Right ventricle myocardium superior (tissue), 1 donor: ENCODE measurements at places on chromosomes 6 and 20.

- no peak for DNase-seq
These were observed 118.9 kb downstream of the QKI start for GRCh38 chr6:163533443-163533842.

DNA sequence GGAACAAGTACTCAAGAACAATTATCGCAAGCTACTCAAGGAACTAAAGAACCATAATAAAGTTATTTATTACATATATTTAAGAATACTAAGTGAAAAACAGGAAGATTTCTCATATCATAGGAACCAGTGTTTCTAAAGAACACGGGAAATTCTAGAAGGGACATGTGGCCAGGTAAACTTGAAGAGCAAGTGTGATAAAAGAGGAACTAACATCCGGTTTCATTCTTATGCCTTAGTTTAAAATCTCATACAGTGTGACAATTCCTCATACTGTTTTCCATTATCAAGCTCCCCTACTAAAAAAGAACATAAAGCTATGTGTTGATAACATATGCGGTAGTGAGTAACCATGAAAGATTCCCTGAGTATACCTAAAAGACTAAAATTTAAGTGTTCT is 163.5 kb upstream of the SHLD1 start:
- DNase-seq = no peak

- DNase-seq = no peak
These were observed 41.1 kb downstream of the LRP11 start for GRCh38 chr6:149823013-149823412.

DNA sequence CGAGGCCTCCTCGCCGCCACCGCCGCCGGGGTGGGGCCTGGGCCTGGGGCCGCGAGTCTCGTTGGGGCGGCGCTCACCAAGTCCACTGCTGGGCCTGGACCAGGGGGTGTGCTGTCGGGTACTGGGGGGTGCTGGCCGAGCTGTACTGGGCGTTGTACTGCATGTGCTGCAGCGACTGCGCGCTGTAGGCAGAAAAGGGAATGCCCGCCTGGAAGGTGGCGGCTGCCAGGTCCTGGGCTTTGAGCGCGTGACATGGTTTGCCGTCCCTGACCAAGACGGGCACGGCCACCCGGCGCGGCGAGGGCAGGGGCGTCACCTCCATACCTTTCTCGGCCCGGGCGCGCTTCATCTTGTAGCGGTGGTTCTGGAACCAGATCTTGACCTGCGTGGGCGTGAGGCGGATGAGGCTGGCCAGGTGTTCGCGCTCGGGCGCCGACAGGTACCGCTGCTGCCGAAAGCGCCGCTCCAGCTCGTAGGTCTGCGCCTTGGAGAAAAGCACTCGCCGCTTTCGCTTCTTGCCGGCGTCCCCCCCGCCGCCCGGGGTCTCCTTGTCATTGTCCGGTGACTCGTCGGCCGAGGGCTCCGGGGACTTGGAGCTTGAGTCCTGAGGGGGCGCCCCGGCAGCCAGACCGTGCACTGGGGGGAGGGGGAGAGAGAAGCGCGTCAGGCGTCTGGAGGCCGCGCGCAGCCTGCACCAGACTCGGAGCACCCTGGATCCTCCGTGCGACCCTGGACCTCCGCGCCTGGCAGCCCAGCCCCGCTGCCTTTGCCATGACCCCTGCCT is 1.8 kb downstream of the NKX2-2 start:
- DNase-seq = no peak

DNA sequence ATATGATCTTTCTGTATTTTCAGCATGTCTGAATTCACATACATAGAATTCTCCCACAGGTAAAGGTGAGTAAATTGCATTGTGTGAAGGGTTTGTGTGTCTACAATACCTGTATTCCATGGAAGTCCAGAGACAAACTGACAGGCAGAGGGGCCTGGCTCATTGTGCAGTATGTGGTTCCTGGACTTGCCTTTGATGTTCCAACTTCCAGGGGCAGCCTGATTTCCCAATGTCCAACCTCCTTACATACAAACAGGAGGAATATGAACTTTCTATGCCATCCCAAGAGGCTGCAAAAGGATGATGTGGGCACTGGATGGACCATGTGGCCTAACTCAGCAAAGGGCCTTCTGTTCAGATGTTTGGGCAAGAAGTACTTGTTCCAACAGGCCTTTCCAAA is 58.5 kb downstream of the LYRM4 start:
- DNase-seq = no peak

DNA sequence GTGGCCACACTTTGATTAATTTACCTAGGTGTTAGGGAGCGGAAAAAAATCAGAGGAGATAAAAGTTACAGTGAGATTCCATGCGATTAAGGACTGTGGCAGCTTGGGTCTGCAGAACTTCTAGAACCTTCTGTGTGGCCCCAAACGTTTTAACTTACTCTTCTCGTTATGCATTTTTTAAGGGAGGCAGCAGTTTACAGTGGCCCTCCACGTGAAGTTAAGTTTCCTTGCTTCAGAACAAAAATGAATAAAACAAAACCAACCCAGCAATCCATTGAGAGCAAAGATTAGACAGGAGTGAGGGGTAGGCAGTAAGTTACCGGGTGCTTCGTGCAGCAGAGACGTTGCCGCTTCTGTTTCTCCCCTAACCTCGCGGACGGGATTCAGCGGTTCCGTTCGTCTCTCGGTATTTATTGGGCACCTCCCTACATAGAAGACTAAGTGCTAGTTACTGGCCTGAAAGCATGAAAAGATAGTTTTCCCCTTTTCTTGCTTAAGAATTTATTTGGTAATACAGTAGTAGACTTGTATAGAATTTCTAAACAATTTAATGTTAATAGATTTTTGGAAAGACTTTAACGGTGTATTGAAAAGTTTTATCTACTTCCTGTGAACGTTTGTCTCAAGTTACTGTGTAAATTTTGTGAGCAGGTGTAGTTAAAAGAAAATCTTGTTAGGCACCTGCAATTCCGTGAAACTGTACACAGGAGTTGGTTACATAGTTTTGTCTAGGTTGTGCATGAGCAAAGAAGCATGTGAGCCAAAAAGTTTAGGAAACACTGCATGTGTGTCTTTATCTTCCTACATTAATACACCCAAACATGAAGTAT is 1.1 kb downstream of the BAG2 start:
- no peak for DNase-seq

GRCh38 chr20:37328149-37328945 is 17.6 kb upstream of the SRC start:
- no peak for DNase-seq

- DNase-seq = no peak
These were observed 96.4 kb upstream of the MRPS10 start for GRCh38 chr6:42313941-42314570.

DNA sequence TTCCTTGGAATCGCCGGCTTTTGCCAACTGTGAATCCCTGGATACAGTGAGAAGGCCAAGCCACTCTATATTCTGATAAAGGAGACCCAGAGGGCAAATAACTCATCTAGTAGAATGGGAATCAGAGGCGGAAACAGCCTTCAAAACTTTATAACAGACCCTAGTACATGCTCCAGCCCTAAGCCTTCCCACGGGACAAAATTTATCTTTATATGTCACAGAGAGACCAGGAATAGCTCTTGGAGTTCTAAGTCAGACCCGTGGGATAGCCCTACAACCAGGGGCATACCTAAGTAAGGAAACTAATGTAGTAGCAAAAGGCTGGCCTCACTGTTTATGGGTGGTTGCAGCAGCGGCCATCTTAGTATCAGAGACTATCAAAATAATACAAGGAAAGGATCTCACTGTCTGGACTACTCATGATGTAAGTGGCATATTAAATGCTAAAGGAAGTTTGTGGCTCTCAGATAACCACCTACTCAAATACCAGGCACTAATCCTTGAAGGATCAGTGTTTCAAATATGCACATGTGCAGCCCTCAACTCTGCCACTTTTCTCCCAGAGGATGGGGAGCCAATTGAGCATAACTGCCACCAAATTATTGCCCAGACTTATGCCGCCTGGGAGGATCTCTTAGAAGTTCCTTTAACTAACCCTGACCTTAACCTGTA is 29.5 kb downstream of the CEP85L start:
- DNase-seq = no peak

GRCh38 chr20:38870733-38871559 is 55.3 kb upstream of the FAM83D start:
- no peak for DNase-seq

- no peak for DNase-seq
These were observed 24.7 kb upstream of the ASXL1 start for GRCh38 chr20:32333181-32333987.

DNA sequence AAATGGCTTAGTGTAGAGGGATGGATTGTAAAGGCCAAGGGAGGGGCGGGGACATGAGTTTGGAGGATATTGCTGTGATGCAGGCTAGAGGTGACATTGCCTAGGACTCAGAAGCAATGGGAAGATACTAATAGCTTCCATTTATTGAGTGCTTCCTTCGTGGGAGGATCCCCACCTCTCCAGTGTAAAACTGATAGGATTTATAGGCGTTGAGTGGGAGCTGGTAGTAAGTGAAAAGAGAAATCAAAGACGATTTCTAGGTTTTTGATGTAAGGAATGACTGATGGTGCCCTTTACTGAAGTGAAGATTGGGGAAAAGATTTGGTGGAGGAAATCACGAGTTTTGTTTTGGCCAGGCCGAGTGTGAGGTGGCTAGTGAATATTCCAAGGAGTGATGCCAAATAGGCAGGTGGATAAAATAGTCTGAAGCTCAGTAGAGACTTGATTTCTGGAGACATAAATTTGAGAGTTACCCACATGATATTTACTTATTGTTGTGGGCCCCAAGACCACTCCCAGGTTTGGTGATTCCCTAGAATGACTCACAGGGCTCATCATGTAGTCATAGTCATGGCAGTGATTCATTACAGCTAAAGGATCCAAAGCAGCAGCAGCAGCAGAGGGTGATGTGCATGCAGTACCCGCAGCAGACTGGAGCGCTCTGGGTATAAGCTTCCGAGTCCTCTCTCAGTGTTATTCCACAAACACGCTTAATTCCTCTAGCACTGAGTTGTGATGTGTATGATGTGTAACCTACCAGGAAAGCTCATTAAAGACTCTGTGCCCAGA is 10.2 kb downstream of the RPRD1B start:
- DNase-seq = no peak

- no peak for DNase-seq
These were observed 59.2 kb upstream of the CD93 start for GRCh38 chr20:23145281-23145700.

- no peak for DNase-seq
These were observed 43.9 kb downstream of the TRPC4AP start for GRCh38 chr20:35048739-35049138.

DNA sequence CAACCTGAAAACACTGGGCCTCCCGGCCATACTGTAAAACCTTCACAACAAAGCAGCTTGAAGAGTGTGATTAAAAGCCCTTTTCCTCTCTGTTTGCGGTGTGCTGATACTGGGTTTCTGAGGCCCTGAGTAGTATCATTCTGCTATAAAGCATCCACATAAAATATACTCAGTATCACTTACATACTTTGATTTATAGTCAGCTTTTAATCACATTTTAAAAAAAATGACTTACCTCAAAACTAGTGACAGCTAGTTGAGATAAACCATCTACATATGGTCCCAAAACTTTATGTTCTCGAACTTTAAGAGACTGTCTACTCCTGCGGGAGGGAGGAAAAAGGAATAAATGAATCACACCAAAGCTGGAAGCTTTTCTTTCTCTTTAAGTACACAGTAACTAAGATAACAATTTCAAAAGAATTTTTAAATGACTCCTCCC is 135.7 kb downstream of the KIF13A start:
- no peak for DNase-seq

DNA sequence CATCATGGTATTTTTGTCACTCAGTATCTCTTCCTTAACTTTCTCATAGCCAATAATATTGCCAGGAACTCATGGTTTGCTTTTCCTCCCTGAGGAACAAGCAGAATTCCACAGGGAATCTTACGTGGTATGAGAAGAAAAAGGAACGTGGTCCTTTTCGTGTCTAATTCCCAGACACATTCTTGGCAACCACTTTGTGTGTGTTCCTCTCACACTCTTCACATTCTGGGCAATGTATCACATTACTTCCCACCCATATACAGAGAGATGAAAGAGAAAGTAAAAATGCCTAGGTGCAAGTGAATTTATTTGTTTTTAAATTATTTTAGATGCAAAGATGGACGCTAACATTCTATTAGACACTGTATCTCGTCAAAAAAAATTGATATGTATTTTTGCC is 102.7 kb downstream of the PTPRK start:
- no peak for DNase-seq

DNA sequence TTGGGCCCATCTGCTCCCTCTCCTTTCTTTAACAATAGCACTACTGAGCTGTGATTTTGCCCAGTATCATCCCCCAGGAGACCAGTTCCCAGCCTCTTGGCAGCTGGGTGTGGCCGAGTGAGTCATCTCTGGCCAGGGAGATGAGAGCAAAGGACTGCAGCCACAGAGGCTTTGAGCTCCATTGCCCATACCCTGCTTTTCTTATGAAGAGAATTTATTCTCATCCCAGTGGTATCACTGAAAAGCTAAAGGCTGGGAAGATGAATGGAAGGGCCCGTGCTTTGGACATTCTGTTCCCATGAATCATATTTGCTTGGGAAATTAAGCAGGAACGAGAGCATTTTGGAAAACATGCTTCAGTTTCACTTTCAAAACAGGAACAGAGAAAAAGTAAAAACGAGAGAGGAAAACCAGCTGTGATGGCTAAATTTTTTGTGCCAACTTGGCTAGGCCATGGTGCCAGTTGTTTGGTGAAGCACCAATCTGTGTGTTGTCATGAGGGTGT is 14.9 kb downstream of the CST3 start:
- DNase-seq = peak; percentile 83

GRCh38 chr20:38880952-38881735 is 45.1 kb upstream of the FAM83D start:
- DNase-seq = no peak

DNA sequence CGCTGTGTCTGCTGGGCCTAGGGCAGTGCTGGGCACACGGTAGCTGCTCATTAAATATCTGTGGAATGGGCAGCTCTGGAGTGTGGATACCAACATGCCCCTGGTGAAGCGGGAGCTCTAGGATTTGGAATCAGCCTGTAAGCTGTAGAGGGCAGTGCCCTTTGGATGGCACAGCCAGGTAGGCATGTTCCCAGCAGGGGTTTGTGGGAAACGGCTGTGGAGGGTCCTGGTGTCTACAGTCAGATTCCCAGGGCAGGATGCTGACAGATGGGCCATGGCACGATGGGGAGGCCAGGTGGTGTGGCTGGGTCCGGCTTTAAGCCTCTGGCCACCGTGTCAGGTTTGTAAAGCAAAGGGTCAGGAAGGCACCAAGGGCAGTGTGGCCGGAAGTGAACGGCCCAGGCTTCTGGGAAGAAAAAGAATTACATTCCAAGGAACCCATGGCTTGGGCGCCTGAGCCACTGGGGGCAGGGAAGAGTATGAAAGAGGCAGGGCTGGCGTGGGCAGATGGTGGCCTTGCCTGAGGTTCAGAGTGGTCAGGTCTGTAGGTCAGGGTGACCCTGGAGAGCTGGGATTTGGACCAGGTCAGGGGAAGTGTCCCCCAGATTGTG is 44.8 kb downstream of the UBE2V1 start:
- peak; percentile 22 for DNase-seq

- no peak for DNase-seq
These were observed 111.5 kb upstream of the RPS6KA2 start for GRCh38 chr6:166738386-166739116.
